ENCODE measurements at places on chromosomes 12 and 14.

DNA sequence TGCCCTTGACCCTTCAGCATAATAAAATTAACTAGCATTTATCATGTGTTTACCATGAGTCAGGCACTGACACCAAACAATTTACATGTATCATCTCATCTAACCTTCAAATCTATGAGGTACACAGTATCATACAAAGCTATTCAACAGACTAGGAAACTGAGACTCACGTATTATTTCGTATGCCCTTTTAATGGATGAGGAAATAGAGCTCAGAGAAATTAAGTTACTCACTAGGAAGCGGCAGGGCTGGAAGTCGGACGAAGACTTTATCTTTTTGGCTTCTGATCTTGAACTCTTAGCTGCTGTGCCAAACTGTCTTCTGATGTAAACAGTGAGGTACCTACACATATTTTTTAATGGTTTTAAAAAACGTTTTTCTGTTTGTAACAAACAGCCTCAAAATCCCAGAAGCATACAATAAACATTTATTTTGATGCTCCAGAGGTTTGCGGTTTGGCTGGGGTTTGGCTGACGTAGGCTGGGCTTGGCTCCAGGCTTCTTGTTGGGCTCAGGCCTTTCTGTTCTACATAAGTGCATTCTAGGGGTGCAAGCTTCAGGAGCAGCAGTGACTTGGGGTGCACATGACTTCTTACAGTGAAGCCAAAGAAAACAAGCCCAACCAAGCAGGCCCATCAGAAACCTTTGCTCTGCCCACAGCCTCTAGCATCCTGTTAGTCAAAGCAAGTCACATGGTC lies 184.7 kb downstream of the TBX5 start:
- DNase-seq: no peak

DNA sequence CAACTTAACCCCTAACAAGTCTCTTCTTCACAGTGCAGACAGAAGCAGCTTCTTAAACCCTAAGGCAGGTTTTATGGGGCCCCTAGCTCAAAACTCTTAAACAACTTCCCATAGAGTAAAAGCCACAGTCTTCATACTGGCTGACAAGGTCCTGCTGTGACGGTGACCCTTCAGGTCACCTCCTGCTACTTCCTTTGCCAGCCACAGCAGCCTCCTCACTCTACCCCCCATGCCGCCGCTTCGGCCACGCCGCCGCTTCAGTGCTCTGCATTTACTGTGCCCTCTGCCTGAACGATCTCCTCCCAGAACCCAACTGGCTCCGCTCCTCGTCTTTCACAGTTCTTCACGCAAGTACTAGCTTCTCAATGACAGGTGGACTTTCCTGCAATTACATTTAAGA lies 45.5 kb downstream of the ACADS start:
- no peak for DNase-seq

DNA sequence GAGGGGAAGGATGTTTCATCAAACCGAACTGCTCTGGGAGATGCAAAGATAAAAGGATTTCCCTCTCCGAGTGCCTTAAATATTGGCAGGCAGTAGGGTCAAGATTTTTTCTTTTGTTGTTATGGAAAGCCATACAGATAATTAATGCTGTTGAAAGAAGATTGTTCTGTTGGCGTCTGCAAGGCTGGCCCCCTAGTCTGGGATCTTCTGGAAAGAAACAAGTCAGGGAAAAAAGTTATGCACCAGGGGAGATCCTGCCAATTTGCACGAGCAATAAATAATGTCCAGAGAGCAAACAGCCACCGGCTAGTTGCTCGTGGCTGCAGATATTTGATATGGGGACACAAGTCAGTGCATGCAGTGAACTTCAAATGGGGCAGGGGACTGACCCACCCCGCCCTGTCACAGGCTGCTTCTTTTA lies 202.1 kb upstream of the MYL2 start:
- no peak for DNase-seq

GRCh38 chr14:86541972-86542371 lies 1012.0 kb downstream of the FLRT2 start:
- DNase-seq: no peak

- peak; percentile 86 for DNase-seq
These were observed 777 bp downstream of the ARF3 start for GRCh38 chr12:48956279-48957140.

- DNase-seq: peak; percentile 71
These were observed 6.5 kb downstream of the PHLDA1 start for GRCh38 chr12:76024942-76025600.

GRCh38 chr12:53053218-53054111 lies 3.6 kb downstream of the TNS2 start:
- no peak for DNase-seq

DNA sequence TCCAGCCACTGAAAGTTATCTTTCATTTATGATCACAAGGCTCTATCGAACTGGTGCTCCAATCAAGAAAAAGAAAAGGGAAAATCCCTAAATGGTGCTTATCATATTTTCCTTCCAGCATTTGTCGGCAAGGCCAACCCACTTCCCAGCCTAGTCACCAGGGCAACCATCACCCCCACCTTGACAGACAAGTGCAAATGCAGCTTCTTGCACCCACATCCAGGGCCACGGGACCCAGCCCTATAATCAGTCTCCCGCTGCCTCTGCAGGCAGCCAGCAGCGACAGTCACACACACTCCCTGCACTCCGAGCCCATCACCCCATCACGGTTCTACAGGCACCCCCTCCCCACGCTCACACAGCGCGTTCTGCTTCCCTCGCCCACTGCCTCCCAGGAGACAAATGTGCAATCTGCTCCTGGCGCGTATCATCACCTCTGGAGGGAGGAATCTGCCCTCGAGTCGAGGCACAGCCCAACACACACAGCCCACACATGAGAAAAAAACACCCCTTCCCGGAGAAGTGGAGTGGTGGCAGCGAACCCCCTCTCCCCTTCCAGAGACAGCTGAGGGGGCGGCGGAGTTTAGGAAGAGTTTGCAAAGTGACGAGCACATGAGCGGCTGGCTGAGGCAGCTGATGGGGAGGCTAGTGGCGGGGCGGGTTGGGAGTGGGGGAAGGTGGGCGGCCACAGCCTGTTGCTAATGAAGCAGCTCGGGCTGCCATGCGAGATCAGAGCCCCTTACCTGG lies 9.3 kb upstream of the PPP4R4 start:
- DNase-seq: no peak

DNA sequence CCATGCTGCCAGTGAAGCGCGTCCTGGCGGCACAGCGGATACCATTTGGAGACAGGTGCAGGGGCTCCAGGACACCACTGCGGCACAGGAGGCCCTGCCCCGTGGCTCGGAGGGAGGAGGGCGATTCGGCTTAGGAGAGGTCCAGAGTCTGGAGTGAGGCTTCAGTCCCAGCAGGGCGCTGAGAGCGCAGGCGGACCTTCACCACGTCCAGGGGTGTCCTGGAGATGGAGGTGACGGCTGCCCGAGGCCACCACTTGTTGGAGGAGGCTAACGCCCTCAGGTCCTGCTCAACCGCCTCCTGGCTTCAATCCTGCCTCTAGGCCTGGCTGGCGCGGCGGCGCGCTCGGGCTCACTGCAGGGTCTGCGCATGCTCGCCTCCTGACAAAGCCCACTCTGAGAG lies 45.7 kb downstream of the EIF2S3B start:
- DNase-seq: no peak

DNA sequence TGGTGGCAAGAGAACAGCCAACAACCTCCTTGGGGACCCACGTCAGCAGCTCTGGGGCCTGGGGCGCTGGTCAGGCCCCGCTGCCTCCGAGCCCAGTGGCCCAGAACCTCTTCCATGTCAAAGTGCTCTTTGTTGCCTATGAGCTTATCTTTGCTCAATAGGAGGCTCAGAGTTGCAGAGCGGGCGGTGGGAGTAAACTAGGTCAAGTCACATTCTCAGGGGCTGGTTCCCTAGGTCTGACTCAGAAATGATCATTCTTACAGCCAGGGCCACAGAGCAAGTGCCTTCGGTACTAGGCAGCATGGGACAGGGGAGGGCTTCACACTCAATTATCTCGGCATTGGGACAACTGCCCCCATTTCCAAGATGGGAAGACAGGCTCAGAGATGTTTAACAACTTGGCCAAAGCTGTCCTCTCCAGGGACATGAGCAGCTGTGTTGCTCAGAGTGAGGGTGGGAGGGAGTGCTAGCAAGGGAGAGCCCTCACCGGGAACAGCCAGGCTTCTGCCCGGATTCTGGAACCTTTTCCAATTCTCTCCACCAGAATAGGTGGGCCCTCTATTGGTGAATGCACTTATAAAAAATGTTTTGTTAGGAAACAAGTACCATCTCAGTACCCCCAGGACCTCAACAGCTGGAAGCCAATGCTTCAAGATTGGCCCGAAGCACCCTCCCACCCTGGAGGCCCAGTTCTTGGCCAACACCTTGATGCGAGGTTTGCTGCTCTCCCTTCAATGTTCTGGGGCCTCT lies 11.9 kb downstream of the SLC25A29 start:
- no peak for DNase-seq

DNA sequence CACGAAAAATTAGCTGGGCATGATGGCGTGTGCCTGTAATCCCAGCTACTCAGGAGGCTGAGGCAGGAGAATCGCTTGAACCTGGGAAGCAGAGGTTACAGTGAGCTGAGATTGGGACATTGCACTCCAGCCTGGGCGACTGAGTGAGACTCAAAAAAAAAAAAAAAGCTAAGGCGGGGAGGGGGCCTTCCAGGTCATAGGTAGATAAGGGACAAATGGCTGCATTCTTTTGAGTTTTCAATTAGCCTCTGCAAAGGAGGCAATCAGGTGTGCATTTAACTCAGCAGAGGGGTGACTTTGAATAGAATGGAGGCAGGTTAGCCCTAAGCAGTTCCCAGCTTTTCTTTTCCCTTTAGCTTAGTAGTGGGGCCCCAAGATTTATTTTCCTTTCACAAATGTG lies 743 bp upstream of the AACS start:
- DNase-seq: no peak

DNA sequence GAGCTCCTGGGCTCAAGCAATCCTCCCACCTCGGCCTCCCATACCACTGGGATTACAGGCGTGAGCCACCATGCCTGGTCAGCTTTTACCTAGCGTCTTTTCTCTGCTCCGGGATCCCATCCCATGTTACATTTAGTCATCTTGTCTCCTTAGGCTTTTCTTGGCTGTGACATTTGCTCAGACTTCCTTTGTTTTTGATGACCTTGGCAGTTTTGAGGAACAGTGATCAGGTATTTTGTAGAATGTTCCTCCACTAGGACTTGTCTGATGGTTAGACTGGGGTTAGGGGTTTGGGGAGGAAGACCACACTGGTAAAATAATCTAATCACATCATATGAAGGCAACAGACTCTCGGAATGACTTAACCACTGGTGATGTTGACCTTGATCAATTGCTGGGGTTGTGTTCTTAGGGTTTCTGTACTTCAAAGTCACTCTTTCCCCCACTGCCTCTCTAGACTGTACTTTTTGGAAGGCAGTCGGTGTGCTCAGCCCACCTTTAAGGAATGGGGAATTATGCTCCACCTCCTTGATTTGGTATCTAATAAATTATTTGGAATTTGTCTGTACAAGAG lies 48.4 kb downstream of the RIN3 start:
- DNase-seq: no peak

DNA sequence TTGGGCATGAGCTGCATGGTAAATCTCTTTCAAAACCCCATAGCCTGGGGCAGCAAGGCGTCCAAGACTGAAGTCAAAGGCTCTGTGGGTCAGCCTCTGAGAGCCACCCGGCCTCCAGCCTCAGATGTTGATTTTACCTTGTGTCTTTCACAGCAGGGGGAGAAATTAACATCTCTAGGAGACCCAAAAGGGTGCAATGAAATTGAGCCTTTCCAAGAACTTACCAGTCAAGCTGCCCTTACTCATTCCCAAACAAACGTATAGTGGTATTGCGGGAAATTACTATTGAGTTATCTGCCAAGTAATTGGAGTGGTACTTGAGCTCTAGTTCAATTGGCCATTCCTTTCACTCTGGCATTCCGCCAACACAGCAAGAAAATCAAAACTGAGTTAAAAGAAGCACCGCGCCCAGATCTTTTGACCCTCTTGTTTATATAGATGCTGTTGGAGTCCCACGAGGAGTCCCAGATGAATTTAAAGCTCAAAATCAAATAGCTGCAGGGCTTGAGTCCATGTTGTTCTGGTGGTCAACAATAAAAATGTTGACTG lies 380.7 kb upstream of the SYT1 start:
- DNase-seq: no peak

GRCh38 chr12:180445-180844 lies 33.5 kb downstream of the SLC6A12 start:
- DNase-seq: no peak

GRCh38 chr14:101497684-101498525 lies 63.4 kb upstream of the DIO3 start:
- DNase-seq: no peak

- DNase-seq: no peak
These were observed 227.4 kb downstream of the SUDS3 start for GRCh38 chr12:118603610-118604361.

GRCh38 chr12:6132496-6132895 lies 8.0 kb upstream of the VWF start:
- no peak for DNase-seq

DNA sequence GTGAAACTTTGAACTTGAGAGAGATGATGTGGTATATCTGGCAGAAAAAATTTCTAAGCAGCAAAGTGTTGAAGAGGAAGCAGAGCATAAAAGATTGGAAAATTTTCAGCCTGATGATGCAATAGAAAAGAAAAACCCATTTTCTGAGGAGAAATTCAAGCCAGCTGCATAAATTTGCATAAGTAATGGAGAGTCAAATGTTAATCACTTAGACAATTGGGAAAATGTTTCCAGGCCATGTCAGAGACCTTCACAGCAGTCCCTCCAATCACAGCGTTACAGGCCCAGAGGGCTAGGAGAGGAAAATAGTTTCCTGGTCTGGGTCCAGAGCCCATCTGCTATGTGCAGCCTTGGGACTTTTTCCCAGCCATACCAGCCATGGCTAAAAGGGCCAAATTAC lies 469.0 kb upstream of the FOXG1 start:
- no peak for DNase-seq

- peak; percentile 83 for DNase-seq
These were observed at the start of gene METTL1 for GRCh38 chr12:57771873-57772428. TSS of gene METTL1 (minus strand) at chr12:57772105. CDS start at chr12:57772083, 22 bp downstream.

- no peak for DNase-seq
These were observed 828.8 kb upstream of the SEL1L start for GRCh38 chr14:82362452-82362851.

GRCh38 chr12:2251526-2252209 lies 198.9 kb downstream of the CACNA1C start:
- DNase-seq: no peak

- DNase-seq: no peak
These were observed 34.9 kb downstream of the RAD9B start for GRCh38 chr12:110536834-110537604.

- DNase-seq: no peak
These were observed 34.1 kb downstream of the LTBP2 start for GRCh38 chr14:74577948-74578275.

GRCh38 chr12:81329085-81329484 lies 251.2 kb downstream of the ACSS3 start:
- DNase-seq: no peak

Measured in GM04503 (cell line).